NCI-H510A treated with DMSO at 0.1 percent for 48 hours (cell line): ENCODE measurements at places on chromosomes 7 and 10.

DNA sequence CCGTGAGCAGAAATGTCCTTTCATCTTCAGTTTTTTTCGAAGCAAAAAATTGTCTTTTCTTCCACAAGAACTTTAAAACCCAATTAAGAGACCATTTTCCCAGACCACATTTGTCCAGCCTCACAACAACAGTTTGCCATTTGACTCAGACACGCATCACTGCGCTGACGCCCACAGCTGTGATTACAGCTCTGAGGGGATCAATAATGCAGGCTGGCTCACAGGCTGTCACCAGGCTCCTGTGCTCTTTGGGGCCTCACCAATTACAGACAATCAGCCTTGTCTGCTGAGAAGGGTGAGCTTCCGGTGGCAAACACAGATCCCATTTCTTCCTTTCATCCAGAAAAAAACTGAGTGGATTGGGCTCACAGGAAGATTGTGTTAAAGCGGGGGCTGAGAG lies 33.3 kb downstream of the DDC start:
- DNase-seq = peak; percentile 25

DNA sequence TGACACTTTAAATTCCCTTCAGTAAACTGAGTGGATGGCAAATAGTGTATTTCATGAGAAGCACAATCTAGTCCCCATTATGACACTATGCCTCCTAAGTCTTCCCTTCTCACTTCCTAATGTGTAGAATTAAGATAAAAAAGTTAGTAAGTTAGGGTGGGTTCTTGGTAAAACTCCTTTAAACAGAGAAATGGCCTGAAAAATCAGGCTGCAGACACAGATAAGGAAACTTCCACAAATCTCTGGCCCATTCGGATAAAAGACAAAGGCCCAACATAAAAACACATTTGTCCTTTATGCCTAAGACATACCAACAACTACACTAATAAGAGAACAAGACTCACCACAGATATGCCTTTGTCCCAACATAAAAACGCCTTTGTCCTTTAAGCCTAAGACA lies 21.5 kb downstream of the AKR1C8 start:
- no peak for DNase-seq

GRCh38 chr7:158527495-158527894 lies 60.1 kb downstream of the PTPRN2 start:
- no peak for DNase-seq

DNA sequence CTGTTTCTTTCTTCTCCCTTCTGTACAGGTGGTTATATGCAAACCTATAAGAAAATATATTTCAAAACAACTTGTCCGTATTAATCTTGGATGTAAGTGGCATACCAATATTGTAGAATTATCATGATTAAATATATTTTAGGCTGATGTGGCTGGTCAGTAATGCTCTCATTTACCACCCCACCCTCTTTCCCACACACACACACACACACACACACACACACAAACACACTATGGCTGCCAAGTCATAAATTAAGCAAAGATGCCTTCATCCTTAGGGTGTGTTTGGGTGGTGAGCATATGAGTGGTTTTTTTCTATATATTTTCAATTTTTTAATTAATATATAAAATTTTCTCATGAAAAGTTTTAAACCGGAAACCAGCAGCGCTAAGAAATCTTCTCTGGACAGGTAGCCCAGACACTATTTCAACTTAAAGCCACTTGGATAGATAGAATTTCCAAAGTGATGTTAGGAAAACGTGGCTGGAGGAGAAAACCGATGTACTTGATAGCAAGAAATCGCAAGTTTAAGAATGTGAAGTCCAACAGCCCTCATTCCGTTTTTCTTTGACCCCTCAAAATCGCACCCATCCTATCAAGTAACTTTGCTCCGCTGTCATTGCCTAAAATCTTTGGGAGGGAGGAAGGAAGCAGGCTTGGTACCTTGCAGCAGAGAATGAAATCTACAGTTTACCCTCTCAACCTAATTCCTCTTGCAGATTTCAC lies 171.7 kb downstream of the FAM107B start:
- DNase-seq = no peak

- DNase-seq = no peak
These were observed 435.4 kb upstream of the DPP6 start for GRCh38 chr7:153616711-153617325.

DNA sequence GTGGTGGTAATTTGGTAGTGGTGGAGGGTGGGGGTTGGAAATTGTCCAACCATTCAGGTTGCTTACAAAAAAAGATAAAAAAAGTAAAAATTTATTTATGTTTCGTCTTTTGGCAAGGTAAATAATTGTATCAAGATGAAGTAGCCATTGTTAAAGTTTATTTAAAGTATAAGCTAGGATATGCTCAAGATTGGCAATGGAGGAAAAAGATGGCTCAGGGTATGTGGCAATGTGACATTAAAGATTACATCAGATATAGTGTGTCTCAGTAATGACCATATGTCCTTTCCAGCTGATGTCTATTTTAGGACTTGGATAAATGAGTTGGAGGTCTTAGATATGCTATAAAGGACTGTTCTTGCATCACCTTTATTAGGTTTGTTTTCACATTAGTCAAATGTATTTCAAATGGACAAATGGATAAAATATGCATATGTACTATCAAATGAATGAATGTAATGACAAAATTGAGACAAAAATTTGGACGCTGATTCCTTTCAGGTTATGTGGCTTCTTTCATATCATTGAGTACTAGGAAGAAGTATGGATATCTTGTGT lies 60.9 kb downstream of the ST7 start:
- DNase-seq = no peak
